Neural crest cell (in vitro differentiated cells): ENCODE measurements at places on chromosomes 2 and 18. TPM values are rescaled to one million over a fixed set of nuclear protein-coding genes. Genes with fewer than 3 reads are reported as not detected.

DIPK1C gene
- total RNA-seq: not detected in 2 replicates

PRKAG3 gene
- not detected in 2 replicates for total RNA-seq

CIDEA gene
- total RNA-seq: not detected in 2 replicates

NMUR1 gene
- not detected in 2 replicates for total RNA-seq

MOB4 gene
- 28.0 and 32.2 TPM in 2 replicates for total RNA-seq

GRCh38 chr2:23449413-23449812 is 64.4 kb downstream of the KLHL29 start:
- DNase-seq: no peak

CXCR1 gene
- not detected in 2 replicates for total RNA-seq

PLCD4 gene
- 0.37 and 1.1 TPM in 2 replicates for total RNA-seq

DSG1 gene
- not detected in 2 replicates for total RNA-seq

- no peak for DNase-seq
Measured at GRCh38 chr2:164969909-164970690, 14.8 kb upstream of the SLC38A11 start.

TLX2 gene
- not detected in 2 replicates for total RNA-seq

- DNase-seq: no peak
Measured at GRCh38 chr18:67794521-67794920, 278.0 kb upstream of the DSEL start.

DNA sequence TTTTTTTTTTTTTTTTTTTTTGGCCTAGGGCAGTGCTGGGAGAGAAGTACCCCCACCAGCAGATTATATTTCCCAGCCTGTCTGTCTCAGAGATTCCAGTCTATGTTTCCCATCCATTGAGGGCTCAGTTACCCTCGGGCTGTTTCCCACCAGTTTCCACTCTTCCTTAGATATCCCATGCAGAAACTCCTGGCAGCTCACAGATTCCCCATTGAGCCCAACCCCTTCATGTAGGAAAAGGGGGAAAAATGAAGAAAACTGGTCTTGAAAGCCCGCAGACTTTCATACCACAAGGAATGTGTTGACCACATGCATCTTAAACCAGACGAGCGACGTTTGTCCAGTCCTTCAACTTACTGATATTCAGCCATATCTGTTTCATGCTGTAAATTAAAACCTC is 15.2 kb downstream of the ASXL3 start:
- no peak for DNase-seq

- no peak for DNase-seq
Measured at GRCh38 chr2:211457325-211457724, 900.9 kb downstream of the CPS1 start.

DNA sequence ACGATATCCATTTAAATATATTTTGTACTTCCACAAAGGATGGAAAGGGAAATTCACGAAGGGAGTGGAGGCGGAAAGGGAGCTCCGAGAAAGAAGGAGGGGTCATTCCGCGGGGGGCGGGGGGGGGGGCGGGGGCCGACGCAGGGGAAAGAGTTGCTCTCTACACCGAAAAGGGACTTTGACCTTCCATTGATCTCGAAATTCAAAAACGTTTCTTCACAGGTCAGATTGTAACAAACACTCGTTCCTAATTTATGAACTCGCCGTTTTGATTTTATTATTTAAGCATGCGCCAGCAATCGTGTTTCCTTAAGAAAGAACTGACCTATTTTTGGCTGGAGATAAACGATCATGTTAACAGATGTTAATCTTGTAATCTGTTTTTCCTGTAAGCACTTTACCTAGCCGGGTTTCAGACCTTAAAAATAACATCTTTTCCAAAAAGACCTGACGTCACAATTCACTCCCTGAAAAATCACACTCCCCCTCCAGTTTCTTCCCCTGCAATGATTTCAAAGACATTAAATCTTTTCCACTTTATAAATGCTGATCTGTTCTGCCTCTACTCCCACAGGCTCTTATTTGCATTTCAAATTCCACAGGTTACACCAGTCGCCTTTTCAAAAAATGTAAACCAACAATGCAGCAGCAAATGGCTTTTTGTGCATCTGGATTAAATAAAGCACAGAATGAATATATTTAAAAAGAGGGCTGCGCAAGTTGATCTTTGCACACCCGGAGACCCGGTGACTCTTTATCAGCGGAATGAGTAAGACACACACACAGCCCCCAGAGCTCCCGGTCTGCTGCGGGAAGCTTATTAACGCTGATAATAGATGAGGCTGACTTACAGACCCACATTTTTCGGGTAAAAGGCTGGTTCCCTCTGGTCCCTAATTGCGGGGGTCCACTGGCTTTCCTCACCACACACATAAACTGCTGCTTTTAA is 1.6 kb downstream of the ZNF516 start:
- DNase-seq: peak; percentile 27

GPR45 gene
- total RNA-seq: 0.30 TPM in 1 of 2 replicates, not detected in the other

- no peak for DNase-seq
Measured at GRCh38 chr2:11581124-11581796, 47.4 kb downstream of the GREB1 start.

- no peak for DNase-seq
Measured at GRCh38 chr2:137190411-137191195, 425.3 kb downstream of the THSD7B start.

GRCh38 chr2:23718931-23719700 is 207.8 kb downstream of the ATAD2B start:
- DNase-seq: no peak

DNA sequence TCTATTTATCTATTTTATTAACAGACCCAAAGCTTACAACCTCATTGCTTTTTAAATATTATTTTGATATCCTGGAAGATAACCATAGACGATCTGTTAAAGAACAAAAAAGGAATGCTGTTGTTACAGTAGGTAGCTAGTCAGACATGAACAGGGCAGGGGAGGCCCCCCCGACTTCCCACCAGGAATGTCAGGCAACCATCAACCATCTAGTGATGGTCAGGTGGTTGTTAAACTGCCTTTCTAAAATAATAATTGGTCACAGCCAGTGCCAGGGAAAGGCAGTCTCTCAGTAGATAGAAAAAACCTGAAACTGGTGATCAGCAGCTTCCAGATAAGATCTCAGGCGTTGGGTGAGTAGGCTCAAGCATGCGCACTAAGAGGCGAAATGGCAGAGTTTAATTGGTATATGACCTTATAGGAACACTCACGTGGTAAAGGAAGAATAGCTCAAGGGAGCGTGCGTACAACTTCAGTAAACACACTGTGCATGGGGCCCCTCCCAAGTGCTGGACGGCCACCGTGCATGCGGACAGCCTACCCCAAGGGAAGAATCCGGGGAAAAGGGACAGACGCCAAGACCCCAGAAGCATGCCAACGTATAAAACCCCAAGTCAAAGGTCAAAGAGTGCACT is 32.5 kb upstream of the CCL20 start:
- DNase-seq: no peak

GRCh38 chr2:133640103-133640502 is 71.8 kb upstream of the NCKAP5 start:
- no peak for DNase-seq

ZNF638 gene
- total RNA-seq: 159 and 185 TPM in 2 replicates

ALPI gene
- not detected in 2 replicates for total RNA-seq

GRCh38 chr2:195468771-195469170 is 188.3 kb upstream of the SLC39A10 start:
- no peak for DNase-seq

DNA sequence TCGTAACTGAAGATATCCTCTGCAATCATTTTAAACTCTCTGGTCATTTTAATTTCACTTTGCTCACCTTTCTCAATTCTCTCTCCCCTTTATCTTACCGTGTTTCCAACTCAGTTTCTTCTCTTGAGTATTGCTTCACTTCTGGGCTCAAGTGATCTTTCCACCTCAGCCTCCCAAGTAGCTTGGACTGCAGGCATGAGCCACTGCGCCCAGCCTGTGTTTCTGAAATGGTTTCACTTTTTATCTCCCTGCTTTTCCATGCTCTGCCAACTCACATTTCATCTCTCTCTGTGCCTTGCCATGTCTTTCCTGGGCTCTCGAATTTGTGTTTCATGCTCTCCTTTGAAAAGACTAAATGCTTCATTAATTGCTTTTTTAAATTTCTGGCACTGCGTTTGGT is 30.5 kb upstream of the TMEM131 start:
- DNase-seq: no peak

MOB1A gene
- total RNA-seq: 93.5 and 94.6 TPM in 2 replicates

- DNase-seq: no peak
Measured at GRCh38 chr18:35939138-35939537, 33.3 kb upstream of the RMP24 start.

GRCh38 chr18:3693410-3693809 is 243.4 kb downstream of the TGIF1 start:
- no peak for DNase-seq

TNS1 gene
- total RNA-seq: 11.3 and 14.5 TPM in 2 replicates

DNA sequence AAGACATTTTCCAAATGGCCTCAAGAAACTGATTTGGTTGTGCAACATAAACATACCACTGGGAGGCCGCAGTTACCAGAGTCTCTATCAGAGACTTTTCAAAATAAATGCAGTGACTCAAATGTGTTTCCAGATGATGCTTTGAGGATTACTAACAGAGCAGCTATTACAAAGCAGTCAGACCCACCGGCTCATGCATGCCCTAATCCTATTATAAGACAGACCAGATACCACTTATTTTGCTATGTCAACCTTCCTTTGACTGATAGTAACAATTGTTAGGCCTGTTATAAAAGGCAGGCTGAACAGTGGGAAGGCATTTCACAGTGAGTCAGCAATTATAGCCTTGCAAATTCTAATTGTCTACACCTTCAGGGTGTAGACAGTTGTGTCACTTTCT is 217.7 kb downstream of the LRRTM1 start:
- no peak for DNase-seq

IL1A gene
- not detected in 2 replicates for total RNA-seq

GRCh38 chr2:10919410-10919770 is 7.7 kb downstream of the KCNF1 start:
- DNase-seq: no peak

- DNase-seq: no peak
Measured at GRCh38 chr2:122643725-122644329, 888.4 kb downstream of the TSN start.
